Fibroblast of skin of back (primary cell): ENCODE measurements at places on chromosomes 16 and 17.

- DNase-seq, result no peak
Observed at GRCh38 chr17:45867702-45868101, 23.0 kb downstream of the SPPL2C start.

GRCh38 chr17:13888056-13888609, 181.2 kb upstream of the COX10 start:
- peak; percentile 21 for DNase-seq

- no peak for DNase-seq
Observed at GRCh38 chr17:39867084-39867879, 720 bp upstream of the ZPBP2 start.

DNA sequence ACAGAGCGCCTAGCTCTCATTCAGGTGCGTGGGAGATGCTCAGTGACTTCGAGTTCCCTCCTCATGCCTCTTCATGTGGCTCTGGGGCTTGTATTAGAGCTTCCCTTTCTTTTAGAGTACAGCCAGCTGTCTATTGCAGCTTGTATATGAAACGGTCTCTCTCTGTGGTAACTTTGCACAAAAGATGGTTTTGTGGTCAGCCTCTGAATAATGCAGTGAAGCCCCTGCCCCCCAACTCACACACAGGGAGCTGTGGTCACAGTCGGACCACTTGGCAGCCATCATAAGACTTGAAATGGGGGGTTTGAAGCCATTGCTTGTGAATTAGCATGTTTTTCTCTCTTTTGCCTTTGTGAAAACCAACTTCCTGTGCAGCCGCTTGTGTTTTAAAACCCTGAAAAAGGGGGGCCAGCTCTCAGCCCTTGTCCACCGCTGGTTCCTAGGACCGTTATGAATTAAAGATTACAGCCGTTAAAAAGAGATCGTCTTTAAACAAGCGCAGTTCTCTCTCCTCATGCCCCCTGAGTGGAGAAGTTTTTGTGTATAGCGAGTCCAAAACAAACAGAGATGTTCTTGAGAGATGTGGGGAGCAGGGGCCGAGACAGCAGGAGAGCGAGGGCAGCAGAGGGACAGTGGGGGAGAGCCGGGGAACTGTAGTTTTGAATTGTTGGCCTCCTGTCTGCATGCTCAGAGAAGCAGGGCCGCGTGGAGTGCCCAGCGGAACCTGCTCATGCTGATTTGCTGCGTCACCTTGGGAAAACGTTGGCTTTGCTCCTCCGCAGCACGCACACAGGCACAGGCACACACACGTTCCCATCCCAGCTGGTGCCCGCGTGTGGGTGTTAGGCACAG, 199.0 kb downstream of the MSI2 start:
- peak; percentile 33 for DNase-seq

- DNase-seq, result peak; percentile 99
Observed at GRCh38 chr17:75693500-75694481, 26.7 kb downstream of the SAP30BP start.

GRCh38 chr16:63461248-63461841, 1425.1 kb upstream of the CDH8 start:
- peak; percentile 60 for DNase-seq
